ENCODE measurements at places on chromosomes 6 and 20.

GRCh38 chr6:7561153-7561964 lies 19.9 kb downstream of the DSP start:
- DNase-seq, result no peak

- DNase-seq, result no peak
Observed at GRCh38 chr6:125815080-125815910, 24.5 kb downstream of the NCOA7 start.

GRCh38 chr20:34528921-34529297 lies 12.7 kb downstream of the DYNLRB1 start:
- DNase-seq, result no peak

GRCh38 chr6:135820340-135820739 lies 31.2 kb upstream of the PDE7B start:
- no peak for DNase-seq

DNA sequence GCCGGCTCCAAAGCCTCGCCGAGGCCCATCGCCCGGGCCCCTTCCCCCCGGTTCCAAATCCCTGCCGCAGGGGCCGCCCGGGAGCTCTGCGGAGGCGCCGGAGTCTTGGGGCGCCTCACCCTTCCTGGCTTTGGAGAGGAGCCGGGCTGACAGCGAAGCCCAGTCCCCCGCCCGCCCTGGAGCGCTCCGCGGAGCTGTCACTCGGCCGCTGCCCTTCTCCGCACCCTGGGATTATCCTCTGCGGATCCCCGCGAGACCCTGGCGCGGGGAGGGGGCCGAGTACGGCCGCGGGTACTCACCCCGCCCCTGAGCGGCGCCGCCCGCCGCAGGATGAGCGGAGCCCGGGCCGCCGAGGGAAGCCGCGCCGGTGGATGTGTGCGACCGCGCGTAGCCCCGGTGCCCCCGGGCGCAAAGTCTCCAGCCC lies 343 bp downstream of the SNAP91 start:
- DNase-seq, result no peak

GRCh38 chr6:114249522-114249921 lies 93.3 kb downstream of the HS3ST5 start:
- no peak for DNase-seq

DNA sequence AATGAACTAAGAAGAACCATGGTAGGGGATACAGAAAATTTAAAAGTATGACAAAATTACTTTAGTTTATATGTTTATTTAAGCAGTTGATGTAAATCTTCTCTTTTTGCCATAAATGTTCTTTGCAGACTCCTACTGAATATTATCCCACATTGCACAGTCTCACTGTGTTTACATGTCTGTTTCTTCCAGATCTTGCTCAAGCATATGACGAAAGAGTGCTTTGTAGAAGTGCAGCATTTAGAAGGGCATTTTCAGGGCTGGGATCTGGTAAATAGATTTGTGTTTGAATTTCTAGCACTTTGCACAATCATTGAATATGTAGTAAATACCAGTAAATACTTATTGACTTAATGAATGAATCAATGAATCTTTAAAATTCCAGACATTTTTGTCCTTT lies 152.0 kb upstream of the EPHA7 start:
- DNase-seq, result no peak

- no peak for DNase-seq
Observed at GRCh38 chr6:153183925-153184324, 52.8 kb upstream of the RGS17 start.

DNA sequence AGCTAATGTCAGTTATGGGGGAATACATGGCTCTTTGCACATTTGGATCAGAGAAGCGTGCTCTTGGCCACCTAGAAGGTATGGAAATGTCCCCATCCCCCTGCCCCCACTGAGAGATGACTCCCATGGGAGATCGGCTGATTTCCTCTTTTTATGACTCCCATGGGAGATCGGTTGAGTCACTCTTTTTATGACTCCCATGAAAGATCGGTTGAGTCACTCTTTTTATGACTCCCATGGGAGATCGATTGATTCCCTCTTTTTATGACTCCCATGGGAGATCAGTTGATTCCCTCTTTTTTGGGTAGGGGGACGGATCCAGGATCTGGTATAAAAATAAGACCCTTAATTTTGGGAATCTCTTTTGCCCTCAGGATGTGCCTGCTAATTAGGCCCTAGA lies 10.3 kb upstream of the TAAR9 start:
- DNase-seq, result no peak

GRCh38 chr6:76862936-76863335 lies 600.4 kb downstream of the HTR1B start:
- no peak for DNase-seq

DNA sequence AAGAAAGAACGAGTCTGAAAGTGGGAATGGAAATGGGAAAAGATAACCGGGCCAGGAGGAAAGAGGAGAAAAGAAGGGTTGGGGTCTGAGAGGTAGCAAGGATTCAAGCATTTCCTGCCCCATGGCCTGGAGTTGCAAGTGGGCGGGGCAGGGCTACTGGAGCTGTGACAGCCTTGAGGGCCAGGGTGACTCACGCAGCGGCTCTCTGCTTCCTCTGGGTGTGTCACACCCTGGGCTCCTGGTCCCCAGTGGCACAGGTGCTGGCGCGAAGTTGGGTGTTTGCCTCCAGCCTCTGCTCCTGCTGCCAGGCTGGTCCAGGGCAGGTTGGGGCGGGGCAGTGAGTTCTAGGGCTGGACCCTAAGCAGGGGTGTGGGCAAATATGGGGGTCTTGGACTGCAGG lies 3.3 kb upstream of the ULBP3 start:
- no peak for DNase-seq

GRCh38 chr6:151962246-151962846 lies 154.9 kb downstream of the ESR1 start:
- DNase-seq, result no peak

GRCh38 chr20:49888212-49889000 lies 26.9 kb downstream of the SPATA2 start:
- DNase-seq, result peak; percentile 29

GRCh38 chr6:11386323-11386722 lies 151.2 kb upstream of the TMEM170B start:
- peak; percentile 85 for DNase-seq

DNA sequence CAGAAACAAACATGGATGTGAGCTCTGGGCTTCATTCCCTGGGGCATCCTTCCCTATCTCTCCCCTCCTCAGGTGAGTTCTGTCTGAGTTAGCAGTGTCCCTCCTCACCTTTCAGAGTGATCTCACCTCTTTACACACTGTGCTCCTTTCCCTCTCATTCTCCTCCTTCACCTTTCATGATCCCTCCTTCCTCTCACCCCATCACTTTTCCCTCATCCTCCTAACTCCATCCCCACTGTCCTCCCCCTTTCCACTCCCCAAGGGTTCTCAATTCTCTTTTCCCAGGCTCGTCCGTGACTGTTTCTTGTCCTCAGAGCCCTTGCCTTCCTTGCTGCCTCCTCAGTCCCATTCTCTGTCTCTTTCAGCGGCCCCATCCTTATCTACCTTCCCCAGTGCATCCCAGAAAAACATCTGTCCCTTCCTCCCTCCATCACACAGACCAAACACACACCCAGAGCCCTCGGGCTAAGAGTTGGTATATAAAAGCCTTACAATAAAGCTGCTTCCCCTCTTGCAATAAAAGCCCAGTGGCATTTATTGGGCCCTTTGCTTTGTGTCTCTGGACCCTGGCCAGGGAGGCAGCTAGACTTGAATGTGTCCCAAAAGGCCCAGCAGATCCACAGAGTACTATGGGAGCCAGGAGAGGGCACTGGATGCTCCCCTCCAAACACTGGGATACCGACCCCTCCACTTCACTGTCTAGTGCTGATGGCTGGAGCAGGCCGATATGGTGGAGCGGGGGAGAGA lies 1.9 kb downstream of the RNF39 start:
- no peak for DNase-seq

DNA sequence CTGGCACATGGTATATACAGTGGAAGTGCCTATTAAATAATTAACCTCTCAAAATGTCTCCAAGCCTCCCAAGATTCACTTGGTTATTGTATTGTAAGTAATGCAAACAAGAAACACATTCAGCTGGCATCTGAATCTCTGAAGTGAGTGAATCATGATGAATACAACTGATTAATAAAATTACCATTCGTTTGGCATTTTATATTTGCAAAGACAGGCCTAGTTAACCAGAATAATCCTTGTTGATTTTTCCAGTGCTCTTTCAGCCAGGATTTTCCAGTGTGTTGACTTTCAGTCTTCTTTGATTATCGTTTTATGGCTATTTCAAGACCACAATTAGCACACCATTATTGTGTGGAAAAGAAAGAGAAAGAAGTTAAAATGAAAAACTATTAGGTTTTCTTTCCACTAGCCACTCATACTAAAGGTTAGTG lies 20.3 kb downstream of the SLC22A2 start:
- DNase-seq, result no peak

GRCh38 chr20:37223053-37223452 lies 38.6 kb downstream of the GHRH start:
- no peak for DNase-seq

GRCh38 chr6:94736236-94736635 lies 841.1 kb upstream of the MANEA start:
- DNase-seq, result no peak

GRCh38 chr6:100435299-100435698 lies 29.4 kb downstream of the SIM1 start:
- no peak for DNase-seq

GRCh38 chr20:54938707-54939106 lies 463.3 kb downstream of the DOK5 start:
- DNase-seq, result no peak

- no peak for DNase-seq
Observed at GRCh38 chr6:159137676-159138075, 31.5 kb upstream of the FNDC1 start.

DNA sequence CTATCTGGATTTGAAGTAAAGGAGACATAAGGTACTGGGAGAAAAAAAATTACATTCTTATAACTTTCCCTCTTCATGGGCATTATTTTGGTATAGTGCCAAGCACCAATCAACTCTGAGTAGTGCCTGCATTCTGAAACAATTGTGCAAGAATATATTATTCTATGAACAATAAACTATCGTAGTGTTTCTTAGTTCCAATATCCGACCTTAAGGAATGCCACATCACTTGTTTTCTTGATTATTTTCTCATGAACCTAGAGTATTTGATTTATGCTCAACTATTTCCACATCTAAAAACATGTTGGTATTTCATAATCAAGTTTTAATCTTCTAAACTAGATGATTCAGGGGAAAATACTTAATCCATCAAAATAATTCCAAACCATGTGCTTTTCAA lies 294.4 kb upstream of the TBX18 start:
- no peak for DNase-seq

GRCh38 chr20:32179515-32179914 lies 28.0 kb downstream of the PLAGL2 start:
- no peak for DNase-seq

- DNase-seq, result no peak
Observed at GRCh38 chr6:42128460-42129359, 13.7 kb downstream of the C6orf132 start.

- no peak for DNase-seq
Observed at GRCh38 chr6:149854532-149854931, 9.6 kb downstream of the LRP11 start.

- DNase-seq, result peak; percentile 87
Observed at GRCh38 chr20:10447028-10447427, 11.9 kb downstream of the SLX4IP start.

DNA sequence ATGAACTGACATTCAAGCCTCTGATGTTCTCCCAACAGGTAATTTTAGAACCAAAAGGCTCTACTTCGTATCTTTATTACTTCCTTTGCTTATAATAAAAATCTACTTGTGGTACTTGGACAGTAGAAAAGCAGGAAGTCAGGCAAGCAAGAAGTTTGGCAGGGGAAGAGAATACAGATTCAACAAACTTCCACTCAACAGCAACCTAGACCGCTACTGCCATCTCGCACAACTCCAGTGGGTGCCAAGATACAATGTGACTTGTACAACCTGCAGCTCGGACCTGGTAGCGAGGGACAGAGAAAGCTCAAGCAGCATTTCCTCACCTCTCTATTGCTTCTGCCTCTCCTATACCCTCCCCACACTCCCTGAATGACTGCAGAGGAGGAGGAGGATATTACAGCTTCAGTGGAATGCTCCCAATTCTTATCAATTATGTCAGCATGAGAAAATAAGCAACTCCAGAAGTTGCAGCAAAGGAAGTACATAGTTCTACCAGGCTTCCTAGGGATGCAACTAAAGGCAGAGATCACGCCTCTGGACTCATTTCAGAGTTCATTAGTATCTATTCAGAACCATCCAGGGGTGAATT lies 76.5 kb downstream of the MBOAT1 start:
- DNase-seq, result no peak

- peak; percentile 21 for DNase-seq
Observed at GRCh38 chr6:111973118-111973761, 80.7 kb upstream of the CCN6 start.

DNA sequence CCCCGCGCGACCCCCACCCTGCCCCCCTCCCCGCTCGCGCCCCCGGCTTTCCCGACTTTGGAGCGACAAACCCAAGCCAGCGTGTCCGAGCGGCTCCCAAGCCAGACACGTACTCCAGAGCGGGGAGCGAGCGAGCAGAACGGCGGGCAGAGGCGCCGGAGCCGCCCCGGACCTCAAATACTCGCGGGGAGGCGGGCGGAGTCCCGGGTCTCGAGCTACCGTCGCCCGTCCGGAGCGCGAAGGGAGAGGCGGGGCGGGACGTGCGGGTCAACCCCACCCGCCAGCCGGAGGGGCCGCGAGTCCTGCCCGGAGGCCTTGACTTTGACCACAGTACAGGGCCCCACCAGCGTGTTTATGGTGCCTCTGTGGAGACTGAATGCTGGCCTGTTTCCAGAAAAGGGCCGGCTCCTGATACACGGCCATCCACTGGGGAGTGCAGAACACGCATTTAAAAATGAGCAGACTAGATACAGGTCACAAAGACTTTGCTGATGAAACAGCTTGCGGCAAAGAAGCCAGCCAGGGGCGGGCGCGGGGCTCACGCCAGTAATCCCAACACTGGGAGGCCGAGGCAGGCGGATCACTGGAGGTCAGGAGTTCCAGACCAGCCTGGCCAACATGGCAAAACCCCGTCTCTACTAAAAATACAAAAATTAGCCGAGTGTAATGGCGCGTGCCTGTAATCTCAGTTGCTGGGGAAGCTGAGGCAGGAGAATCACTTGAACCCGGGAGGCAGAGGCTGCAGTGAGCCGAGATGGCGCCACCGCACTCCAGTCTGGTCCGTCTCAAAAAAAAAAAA lies at the start of gene SERPINB6:
SERPINB6 (minus strand) TSS at position 148 of the 799 bp plus-strand sequence. CDS start 12,235 bp downstream, outside the sequence.
- no peak for DNase-seq

- DNase-seq, result no peak
Observed at GRCh38 chr6:51927450-51927849, 160.0 kb downstream of the PKHD1 start.

- no peak for DNase-seq
Observed at GRCh38 chr6:112469306-112469705, 122.2 kb downstream of the RFPL4B start.

DNA sequence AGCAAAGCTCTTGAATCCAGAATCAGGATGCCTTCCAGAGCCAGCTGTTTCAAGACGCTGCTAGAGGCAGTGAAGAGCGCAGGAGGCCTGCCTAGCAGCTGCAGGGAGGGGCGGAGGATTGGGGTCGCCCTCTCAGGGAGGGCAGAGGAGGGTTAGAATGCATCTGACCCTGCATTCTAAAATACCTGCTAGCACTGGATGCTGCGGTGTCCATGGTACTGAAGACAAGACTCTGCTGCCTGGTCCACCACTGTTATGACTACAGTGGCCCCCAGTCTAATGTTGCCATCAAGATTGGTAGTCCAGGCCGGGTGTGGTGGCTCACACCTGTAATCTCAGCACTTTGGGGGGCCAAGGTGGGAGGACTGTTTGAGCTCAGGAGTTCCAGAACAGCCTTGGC lies 193.7 kb upstream of the PROKR2 start:
- no peak for DNase-seq

- no peak for DNase-seq
Observed at GRCh38 chr20:32079655-32080109, 27.6 kb downstream of the HCK start.

- DNase-seq, result no peak
Observed at GRCh38 chr6:55496201-55496600, 82.8 kb downstream of the HMGCLL1 start.

- peak; percentile 47 for DNase-seq
Observed at GRCh38 chr6:158660333-158660754, 10.5 kb downstream of the SYTL3 start.

Data from T-helper 1 cell (primary cell).